ENCODE measurements at places on chromosomes 5 and 9.
A peak's percentile ranks its signal among the peaks of the same experiment; 100 is the strongest.

GRCh38 chr9:6575324-6576034 lies 70.0 kb downstream of the GLDC start:
- DNase-seq, result no peak

DNA sequence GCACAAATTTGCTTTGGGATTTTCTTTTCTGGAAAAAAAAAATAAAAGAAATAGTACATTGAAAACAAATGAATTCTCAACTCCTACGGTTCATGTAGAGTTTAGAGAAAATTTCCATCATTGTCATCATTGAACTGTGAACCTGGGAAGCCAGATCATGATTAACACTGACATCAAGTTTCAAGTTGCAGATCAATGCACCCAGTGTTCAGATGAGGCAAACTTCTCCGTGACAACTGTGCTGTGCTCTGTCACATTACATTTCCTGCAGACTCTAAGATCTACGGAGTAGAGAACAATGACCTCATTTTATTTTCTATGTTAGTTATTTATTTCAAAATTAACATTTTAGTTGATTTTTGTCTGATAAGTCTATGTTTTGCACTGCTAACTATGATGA lies 99.7 kb downstream of the MAP1B start:
- DNase-seq, result no peak

DNA sequence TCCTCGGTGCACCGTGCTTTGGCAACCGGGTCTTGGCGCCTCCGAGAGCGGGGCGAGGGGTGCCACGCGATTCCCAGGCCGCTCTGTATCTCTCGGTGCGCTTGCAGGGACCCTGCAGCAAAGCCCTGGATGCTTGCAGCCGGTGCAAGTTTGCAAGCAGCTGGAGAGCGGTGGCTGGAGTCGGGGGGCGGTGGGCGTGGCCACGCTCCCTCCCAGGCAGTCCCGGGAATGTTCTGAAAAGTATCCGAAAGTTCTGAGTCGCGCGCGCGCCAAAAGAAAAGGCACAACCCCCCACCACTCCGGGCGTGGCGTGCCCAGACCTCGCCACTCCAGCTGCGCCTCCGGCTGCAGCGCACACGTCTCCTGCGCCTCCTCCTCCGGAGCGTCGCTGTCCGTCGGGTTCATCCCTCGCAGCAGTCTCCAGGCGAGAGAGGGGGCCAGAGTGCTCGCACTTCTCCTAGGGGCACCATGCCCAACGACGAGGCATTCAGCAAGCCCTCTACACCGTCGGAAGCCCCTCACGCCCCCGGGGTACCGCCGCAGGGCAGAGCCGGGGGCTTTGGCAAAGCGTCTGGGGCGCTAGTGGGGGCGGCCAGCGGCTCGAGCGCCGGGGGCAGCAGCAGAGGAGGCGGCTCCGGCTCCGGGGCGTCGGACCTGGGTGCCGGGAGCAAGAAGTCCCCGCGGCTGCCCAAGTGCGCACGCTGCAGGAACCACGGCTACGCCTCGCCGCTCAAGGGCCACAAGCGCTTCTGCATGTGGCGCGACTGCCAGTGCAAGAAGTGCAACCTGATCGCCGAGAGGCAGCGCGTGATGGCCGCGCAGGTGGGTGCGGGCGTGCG lies at the start of gene DMRT1:
TSS of gene DMRT1 (plus strand) at position 327 of the 839 bp plus-strand sequence. CDS start at position 469, 142 bp downstream.
- DNase-seq, result no peak

DNA sequence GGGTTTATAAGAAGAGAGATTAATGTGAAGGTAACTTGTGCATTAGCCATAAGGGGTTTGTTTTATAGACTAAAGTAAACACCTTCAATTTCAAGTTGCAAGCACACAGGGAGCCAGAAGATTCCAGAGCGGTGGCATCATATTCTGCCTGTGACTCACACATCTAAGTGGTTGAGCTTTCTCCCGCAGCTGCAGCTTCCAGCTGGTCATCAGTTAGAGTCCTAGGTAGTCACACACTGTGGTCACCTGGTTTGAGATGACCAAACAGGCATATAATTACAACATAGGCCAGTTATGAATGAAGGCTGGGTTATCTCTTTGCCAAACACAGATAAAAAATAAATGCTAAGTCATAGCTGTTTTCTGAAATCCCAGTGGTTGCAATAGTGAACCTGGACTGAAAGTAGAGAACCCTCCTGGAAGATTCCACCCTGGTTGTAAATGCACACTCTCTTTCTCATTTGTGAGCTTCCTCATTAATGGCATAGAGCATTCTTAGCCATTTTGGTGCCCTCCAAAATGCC lies 171.3 kb downstream of the GDNF start:
- DNase-seq, result peak; percentile 85

- no peak for DNase-seq
These were observed 174.8 kb upstream of the TNC start for GRCh38 chr9:115292584-115293279.

Data from T47D (cell line).